ENCODE measurements at places on chromosomes 7 and 10.

- no peak for DNase-seq
These were observed 57.1 kb downstream of the TACR2 start for GRCh38 chr10:69359594-69359993.

- no peak for DNase-seq
These were observed 66.3 kb downstream of the IGF2BP3 start for GRCh38 chr7:23403970-23404369.

- no peak for DNase-seq
These were observed 80.6 kb upstream of the KLF6 start for GRCh38 chr10:3865565-3865964.

DNA sequence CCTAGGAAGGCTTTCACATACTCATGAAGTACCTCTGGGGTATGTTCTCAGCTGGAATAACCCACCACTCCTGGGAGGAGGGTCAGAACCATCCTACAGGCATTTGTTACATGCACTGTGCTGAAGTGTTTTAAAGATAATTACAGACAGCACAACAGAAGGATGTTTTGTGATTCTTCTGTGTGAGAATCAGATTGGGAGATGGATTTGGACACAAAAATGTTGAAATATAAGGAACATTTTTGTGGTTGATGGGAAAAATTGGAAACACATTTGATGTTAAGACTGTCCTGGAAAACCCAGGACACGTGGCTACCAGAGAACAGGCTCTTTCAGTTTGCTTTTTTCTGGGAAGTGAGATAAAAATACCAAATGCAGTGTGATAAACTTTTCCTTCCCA is 61.4 kb downstream of the BICC1 start:
- DNase-seq, result peak; percentile 46

DNA sequence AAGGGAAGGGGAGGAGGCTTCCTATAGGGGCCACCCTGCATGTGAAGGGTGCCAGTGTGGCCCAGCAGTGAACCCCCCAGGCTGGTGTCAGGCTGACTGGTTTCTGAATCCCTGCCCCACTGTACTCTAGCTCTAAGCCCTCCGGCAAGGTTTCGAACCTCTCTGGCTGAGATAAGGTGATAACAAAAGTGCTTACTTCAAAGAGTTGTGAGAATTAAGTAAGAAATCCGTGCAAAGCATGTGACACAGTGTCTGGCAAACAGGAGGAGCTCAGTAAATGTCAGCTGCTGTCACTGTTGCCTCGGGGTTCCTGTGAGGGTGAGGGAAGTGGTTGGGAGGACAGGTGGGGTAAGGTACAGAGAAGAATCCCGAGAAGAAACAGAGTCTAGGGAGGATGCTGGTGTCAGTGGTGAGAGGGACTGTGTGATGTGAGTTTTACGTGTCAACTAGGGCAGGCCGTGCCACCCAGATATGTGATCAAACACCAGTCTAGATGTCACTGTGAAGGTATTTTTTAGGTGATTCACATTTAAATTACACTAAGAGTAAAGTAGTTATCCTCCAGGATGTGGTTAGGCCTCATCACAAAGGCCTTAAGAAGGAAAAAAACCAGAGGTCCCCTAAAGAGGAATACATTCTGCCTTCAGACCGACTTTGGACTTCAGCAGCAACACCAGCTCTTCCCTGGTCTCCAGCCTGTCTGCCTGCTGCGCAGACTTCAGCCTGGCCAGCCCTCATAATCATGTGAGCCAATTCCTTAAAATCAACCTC is 64.4 kb downstream of the BPGM start:
- no peak for DNase-seq

DNA sequence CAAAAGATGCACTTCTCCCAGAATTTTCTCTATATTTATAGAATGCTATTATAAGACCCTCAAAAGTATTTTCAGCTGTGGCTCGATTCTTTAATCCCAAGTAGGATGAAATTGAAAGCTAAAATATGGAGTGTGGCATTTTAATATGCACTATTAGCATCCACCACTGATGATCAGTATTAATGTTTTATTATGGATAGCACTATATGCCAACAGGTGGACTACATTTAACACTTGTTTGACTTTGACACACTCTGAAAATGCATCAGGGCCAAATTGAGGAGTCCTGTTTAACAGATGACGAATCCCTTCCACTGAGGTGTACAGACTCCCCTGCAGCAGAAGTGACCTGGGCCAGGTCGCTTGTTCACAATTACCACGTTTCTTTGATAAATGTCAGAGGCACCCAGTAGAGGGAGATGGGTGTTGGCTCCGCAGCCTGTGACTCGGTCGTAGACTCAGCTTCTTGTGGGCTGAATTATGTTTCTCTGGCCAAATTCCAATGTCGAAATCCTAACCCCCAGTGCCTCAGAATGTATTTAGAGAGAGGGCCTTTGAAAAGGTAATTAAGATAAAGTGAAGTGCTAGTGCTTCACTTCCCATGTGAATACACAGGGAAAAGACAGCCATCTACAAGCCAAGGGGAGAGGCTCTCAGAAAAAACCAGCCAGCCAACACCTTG is 48.1 kb downstream of the WIPF3 start:
- DNase-seq, result no peak

GRCh38 chr7:24917510-24918239 is 62.3 kb downstream of the OSBPL3 start:
- DNase-seq, result no peak

- peak; percentile 4 for DNase-seq
These were observed 44.6 kb downstream of the BMS1 start for GRCh38 chr10:42827201-42827600.

DNA sequence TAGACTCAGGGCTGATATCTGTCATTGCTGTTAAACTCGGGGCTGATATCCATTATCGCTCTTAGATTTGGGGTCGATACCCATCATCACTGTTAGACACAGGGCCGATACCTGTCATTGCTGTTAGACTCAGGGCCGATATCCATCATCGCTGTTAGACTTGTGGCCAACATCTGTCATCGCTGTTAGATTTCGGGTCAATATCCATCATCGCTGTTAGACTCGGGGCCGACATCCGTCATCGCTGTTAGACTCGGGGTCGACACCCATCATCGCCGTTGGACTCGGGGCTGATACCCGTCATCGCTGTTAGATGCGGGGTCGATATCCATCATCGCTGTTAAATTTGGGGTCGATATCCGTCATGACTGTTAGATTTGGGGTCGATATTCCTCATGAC is 54.8 kb downstream of the BEND7 start:
- no peak for DNase-seq
